ENCODE measurements at places on chromosomes 4 and X.

- peak; percentile 54 for DNase-seq
Measured at GRCh38 chr4:176054942-176055341, 10.7 kb upstream of the WDR17 start.

GRCh38 chrX:103783196-103783595, 6.6 kb downstream of the PLP1 start:
- DNase-seq = peak; percentile 25

DNA sequence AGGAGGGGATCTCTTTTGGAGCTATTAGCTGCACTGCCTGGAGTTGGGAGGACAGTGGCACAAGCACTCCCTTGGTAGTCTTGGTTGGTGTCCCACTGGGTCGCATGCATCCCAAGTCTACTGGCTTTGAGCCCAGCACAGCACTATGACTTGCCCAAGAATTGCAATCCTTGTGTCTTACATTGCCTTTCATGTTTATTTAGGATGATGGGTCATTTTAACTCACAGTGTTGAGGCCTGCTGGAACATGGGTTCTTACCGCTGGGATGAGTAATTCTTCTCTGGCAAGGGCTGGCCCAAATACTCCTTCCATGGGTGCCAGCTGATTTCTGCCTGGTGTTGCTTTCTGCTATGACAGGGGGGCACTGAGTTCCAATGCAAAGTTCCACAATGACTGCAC, 185.5 kb downstream of the TEX13C start:
- DNase-seq = no peak

DNA sequence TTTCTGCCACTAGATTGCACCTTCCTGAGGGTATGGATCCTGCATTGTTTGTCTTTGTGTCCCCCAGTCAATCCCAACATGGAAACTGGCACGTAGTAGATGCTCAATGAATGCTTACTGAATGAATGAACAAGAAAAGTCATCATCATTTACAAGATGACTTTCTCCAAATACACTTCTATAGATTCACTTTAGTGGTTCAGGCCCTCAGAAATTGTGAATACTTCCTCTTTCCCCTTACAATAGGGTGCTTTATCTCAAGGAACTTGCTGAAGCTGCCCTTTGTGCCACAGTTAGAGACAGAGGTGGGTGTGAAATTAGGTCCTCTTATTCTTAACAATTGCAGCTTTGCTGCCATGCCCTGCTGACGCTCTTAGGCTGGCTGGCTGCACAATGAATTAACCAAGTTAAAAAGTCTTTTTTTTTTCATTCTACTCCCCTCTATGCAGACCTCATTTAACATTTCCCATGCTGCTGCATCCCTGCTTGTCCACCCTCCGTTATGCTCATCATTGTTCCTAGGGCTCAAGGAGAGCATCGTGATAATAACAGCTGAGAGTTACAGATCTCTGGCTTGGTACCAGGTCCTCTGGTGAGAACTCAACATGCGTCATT, 108.0 kb upstream of the ZNF518B start:
- DNase-seq = no peak

GRCh38 chr4:105146276-105147015, at the start of gene TET2:
Gene TET2 (plus strand): TSS chr4:105146876. CDS start chr4:105233943, 87,067 bp downstream.
- peak; percentile 84 for DNase-seq

- DNase-seq = no peak
Measured at GRCh38 chr4:172838111-172838510, 330.5 kb upstream of the GALNT7 start.
